ENCODE measurements at places on chromosomes 4 and X. TPM values are rescaled to one million over a fixed set of nuclear protein-coding genes. Genes with fewer than 3 reads are reported as not detected.

GRCh38 chrX:100409610-100410590 is at the start of gene PCDH19:
PCDH19 (minus strand) TSS chrX:100410273; CDS start chrX:100408597, 1,676 bp downstream.
- peak; percentile 97 for DNase-seq
- peaks cover 44% of the 10 kb centered on the region for H3K27me3 ChIP-seq
- H3K4me3 ChIP-seq = peak within 1 kb of the TSS; percentile 54
- no peaks in the 10 kb centered on the region for H3K4me1 ChIP-seq

DNA sequence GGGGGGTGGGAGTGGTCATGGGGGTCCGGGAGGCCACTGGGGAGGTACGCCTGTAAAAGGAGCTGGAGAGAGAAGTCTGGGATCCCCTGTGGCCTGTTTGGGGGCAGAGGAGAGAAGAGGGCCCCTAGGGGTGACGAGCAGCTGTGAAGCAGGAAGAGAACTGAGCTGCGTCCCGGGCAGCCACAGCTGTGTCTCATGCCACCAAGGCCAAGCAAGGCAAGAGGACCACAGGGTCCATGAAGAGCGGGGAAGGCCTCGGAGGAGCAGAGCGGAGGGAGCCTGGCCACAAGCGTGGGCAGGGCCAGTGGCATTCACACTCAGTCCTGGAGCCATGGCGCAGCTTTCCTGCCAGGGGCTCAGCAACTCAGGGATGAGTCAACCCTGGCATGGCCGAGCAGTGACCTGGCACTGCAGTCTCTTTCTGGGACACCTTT is 13.6 kb upstream of the NAT8L start:
- H3K27me3 ChIP-seq = peaks cover 16% of the 10 kb centered on the region
- DNase-seq = peak; percentile 94
- H3K4me1 ChIP-seq = peaks cover 6% of the 10 kb centered on the region
- H3K36me3 ChIP-seq = no peaks in the 10 kb centered on the region

DNA sequence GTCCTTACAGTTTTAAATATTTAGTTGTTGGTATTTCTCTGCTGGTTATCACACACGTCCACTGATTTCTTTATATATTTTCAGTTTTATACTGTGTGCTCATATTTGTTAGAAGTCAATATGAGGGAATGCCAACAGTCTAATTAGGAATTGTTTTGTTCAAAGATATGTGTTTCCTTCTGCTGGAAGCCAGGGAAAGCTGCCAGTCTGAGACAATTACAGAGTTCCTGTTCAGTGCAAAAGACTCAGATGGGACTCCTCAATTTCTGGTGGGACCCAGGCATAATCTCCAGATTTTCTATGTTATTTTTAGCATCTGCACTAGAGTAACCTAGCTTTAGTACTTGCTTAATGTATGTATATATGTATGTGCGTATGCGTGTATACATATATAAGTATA is 486.0 kb downstream of the GRID2 start:
- H3K27me3 ChIP-seq = no peaks in the 10 kb centered on the region
- H3K4me3 ChIP-seq = no peak overlapping the region
- H3K36me3 ChIP-seq = no peaks in the 10 kb centered on the region
- H3K4me1 ChIP-seq = no peaks in the 10 kb centered on the region
- no peak overlapping the region for H3K27ac ChIP-seq

DNA sequence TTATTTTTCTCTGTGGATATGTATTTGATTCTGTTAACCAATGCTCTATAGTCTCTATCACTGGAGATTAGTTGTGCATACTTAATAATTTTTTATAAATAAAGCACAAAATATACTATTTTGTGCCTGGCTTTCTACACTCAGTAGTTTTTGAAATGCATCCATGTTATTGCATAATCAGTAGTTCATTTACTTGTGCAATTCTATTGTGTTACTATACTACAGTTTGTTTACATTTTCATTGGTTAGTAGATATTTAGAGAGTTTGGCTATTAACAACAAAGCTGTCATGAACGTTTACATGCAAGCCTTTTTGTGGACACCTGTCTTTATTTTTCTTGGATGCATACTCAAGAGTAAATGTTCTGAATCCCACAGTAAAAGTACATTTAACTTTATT is 265.0 kb upstream of the FAT4 start:
- no peaks in the 10 kb centered on the region for H3K4me1 ChIP-seq
- H3K27ac ChIP-seq = no peak overlapping the region
- no peak overlapping the region for H3K4me3 ChIP-seq
- no peaks in the 10 kb centered on the region for H3K36me3 ChIP-seq

DNA sequence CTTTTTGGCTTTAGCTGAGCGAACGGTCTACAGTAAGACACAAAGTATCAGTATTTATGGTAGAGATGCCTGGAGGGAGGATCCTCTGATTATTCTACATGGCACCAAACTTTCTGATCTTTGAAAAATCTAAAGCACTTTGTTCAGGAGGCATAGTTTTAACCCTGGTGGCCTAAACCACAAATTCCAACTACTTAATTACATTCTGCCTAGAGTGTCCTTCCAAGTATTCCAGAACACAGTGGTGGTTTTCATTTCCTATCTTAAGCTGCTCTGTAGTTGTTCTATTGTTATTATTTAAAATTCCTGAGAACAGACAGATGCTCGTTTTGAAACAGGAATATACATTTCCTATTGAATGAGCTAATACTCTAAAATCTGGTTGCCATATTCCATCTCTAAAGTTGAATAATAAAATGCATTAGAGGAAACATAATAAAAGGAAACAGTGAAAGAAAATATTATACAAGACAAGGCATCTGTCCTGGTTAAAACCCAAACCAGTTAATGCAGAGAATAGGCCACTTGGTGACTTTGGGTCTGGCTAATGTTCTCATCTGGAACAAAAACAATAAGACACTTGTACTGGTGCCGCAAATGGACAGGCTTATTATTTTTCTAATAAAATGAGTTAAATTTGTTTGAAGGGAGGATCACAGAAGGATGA is 657.4 kb downstream of the SPRY1 start:
- DNase-seq = no peak
- H3K27me3 ChIP-seq = no peaks in the 10 kb centered on the region
- H3K4me3 ChIP-seq = no peak overlapping the region
- no peak overlapping the region for H3K27ac ChIP-seq

The MAP7D2 gene
- under 0.01 TPM for total RNA-seq

The DMRTC1 gene
- not detected for total RNA-seq

Data from osteoblast (primary cell).